ENCODE measurements at places on chromosomes 1 and 21.

- DNase-seq = peak; percentile 58
Measured at GRCh38 chr1:41381692-41382479, 20.7 kb downstream of the FOXO6 start.

DNA sequence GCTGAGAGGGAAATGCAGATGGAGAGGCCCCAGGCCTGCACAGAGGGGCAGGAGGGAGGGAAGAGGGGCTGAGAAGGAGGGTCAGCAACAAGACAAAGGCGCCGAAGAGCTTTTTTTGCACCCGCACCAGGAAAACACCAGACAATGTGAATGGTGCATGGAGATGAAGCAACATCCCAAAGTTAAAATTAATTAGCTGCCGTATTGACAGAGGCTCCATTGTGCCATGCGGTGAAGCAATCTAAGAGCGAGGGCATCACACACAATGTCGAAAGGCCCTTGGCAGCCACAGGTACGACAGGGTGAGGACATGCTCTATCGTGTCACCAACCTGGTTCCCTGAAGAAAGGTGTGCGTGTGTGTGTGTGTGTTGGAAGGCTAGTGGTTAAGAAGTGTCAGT is 41.2 kb downstream of the SSBP3 start:
- DNase-seq = no peak

- DNase-seq = no peak
Measured at GRCh38 chr1:24327891-24328290, 8.7 kb downstream of the GRHL3 start.

DNA sequence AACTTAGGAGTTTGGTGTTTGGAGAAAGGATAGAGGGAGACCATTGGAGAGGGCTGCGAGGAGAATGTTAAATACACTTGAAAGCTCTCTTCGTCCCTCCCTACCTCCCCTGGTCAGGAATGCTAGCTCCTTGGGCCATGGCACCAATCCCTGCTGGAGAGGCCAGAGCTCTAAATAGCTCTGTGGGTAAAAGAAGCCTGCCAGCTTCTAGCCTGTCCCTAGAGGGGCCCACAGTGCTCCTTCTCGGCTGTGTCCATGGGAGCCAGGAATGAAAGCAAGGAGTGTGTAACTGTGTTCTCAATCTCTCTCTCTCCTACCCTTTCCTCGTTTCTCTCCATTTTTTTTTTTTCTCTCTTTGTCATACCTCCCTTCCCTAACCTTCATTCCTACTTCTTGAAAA is at the start of gene CCDC190:
Gene CCDC190, minus strand, starts transcription at position 75 of the 400 bp plus-strand sequence. CDS start 1,529 bp downstream, outside the sequence.
- DNase-seq = no peak

GRCh38 chr1:183443466-183443865 is 25.3 kb upstream of the NMNAT2 start:
- DNase-seq = no peak

DNA sequence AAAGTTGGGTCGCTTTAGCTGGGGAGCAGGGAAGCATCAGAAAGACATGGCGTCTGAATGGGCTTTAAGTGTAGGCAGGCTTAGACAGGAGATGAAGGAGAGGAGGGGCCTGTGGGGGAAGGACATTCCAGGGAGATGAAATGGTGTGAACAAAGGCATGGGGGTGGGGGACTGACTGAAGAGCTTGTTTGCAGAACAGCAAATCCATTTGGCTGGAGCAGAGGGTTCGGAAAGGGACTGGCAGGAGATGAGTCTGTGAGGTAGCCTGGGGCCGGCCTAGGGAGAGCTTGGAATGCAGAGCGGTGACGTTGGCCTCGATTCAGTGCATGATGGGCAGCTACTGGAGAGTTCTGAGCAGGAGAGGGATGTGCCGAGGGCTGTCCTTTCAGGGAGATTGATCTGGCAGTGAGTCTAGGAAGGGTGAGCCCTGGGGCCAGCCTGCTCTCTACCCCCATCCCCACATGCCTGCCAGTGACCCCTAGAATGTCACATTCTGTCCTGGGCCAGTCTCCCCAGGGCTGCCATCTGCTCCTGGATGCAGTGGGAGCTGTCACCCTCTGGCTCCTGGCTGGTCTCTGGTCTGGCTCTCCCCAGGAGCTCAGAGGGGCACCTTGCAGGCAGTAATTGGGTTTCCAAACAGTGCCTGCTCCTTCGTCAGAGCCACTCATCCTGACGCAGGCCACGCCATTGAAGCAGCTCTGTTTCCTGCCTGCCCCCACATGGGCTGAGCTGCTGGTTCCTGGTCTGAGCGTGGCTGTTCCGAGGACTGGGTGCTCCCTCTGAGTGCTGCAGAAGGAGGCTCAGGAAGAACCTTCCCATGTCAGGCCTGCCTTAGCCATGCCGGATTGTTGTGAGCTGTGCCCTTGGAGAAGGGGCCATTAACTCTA is 22.3 kb upstream of the TMEM222 start:
- no peak for DNase-seq

DNA sequence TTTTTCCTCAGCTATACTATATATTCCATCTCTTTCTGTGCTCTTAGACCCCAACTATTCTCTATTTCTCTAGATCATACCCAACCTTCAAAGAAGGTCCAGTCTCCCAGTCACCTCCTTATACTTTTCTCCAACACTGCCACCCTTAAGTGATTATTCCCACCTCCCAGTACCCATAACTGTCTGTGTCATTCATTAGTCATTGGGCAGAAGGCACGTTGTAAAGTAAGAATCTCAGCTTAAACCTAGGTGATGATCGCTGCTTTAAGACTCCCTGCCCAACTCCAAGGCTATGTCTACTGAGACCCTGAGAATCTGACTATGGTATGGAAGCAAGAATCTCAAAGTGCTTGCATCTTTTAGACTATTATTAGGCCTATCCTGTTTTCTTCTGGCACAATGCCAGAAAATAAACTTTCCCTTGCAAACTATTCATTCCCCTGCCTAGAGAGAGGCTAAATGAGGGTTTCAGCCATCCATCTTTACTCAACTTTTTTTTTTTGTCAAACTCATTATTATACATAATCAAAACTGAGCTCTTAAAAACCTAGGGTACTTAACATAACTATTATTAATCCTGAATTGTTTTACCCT is 174.3 kb upstream of the DPT start:
- no peak for DNase-seq

DNA sequence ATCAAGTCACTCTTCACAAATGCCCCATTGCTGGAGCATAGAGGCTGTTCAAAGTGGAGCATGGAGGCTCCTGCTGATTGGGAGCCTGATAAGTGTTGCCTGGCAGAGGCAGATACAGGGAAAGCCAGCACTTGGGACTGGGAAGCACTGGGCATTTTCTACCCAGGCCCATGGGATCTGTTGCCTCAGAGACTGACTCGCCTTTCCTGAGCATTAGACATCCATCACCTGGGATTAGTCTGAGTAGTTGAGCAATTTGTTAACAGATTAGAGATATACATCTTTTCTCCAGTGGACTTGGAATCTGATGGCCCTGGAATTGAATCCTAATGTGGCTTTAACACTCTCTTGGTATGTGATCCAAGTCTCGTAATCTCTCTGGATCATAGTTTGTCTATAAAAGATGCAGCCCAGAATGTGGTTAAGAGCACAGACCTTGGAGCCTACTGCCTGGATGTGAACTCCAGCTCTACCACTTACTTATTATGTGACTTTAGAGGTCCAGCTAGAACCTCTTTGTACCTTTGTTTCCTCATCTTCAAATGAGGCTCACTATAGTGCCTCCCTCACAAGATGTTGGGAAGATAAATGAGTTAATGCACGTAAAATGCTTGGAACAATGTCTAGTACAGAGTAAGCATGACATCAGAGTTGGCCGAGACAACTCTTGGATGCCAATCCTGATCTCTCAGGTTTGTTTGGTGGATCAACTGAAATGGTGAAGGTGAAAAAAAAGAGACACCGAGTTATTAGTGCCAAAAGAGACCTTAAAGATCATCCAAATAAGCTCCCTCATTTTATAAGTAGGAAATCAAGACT is 38.3 kb upstream of the NRDC start:
- no peak for DNase-seq

- no peak for DNase-seq
Measured at GRCh38 chr1:83897516-83897915, 101.4 kb downstream of the TTLL7 start.

DNA sequence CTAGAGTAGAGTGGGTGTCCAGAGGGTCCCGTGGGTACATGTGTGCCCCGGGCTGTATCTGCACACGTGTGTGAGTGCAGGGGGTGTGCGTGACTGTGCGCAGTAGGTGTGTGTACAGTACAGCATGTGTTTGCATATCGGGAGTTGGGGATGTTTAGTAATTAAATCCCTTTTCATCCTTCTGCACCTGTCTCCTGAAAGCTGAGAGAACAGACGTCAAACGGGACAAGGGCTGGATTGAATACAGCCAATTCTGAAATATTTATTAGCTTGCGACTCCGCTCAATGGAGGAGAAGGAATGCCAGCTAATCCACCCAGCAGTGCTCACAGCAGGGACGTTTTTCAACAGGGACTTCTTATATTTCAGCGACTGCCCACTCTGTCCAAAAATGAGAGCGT is 44.7 kb upstream of the CASZ1 start:
- no peak for DNase-seq

- no peak for DNase-seq
Measured at GRCh38 chr1:71919811-71920509, 362.4 kb downstream of the NEGR1 start.

DNA sequence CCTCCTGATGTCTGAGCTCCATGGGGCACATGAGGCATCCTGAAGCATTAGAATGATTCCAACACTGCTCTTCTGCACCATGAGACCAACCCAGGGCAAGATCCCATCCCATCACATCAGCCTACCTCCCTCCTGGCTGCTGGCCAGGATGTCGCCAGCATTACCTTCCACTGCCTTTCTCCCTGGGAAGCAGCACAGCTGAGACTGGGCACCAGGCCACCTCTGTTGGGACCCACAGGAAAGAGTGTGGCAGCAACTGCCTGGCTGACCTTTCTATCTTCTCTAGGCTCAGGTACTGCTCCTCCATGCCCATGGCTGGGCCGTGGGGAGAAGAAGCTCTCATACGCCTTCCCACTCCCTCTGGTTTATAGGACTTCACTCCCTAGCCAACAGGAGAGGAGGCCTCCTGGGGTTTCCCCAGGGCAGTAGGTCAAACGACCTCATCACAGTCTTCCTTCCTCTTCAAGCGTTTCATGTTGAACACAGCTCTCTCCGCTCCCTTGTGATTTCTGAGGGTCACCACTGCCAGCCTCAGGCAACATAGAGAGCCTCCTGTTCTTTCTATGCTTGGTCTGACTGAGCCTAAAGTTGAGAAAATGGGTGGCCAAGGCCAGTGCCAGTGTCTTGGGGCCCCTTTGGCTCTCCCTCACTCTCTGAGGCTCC is 11.1 kb upstream of the RASSF5 start:
- no peak for DNase-seq

- DNase-seq = peak; percentile 10
Measured at GRCh38 chr1:52919051-52919722, 2.4 kb downstream of the ECHDC2 start.

Measured in effector memory CD8-positive, alpha-beta T cell (primary cell).